ENCODE measurements at places on chromosomes 11 and 22.

GRCh38 chr11:16771350-16772140, 33.1 kb downstream of the C11orf58 start:
- DNase-seq: no peak

- DNase-seq: no peak
These were observed 123.3 kb upstream of the B3GAT1 start for GRCh38 chr11:134535029-134536025.

DNA sequence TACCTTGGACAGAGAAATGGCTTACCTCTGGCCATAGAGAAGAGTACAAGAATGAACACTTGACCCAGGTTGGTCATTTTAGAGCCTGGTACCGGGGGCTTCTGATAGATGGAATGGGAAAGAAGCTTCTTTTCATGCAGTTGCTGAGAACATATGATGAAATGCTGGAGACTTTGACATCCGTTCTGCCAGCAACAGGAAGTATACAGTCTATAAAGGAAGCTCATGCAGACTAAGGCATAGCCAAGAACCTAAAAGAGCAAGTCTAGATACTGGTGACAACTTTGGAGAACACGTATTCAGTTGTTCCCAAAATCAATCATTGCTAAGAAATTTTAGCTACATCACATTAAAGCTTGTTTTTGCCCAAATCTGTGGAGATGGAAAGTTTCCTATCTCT, 894.6 kb downstream of the METTL15 start:
- no peak for DNase-seq

GRCh38 chr11:17230867-17231851, 23.4 kb upstream of the PIK3C2A start:
- no peak for DNase-seq

DNA sequence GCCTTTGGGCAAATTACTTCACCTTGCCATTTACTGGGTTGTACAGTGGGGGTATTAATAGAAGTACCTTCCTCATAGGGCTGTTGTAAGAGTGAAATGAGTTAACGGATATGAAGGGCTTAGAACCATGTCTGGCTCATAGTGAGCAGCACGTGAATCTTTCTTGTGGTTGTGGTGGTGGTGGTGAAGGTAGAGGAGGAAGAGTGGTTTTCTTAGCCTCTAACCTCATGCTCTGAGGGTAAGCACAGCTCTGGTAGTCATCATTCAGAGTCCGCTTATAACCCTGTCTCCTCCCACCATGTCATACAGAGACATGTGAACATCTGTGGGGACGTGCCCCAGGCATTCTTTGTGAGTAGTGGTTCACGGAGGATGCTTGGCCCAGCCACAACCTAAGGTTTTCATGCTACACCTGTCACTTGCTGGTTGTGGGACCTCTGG, 43.6 kb downstream of the TEAD1 start:
- DNase-seq: no peak

DNA sequence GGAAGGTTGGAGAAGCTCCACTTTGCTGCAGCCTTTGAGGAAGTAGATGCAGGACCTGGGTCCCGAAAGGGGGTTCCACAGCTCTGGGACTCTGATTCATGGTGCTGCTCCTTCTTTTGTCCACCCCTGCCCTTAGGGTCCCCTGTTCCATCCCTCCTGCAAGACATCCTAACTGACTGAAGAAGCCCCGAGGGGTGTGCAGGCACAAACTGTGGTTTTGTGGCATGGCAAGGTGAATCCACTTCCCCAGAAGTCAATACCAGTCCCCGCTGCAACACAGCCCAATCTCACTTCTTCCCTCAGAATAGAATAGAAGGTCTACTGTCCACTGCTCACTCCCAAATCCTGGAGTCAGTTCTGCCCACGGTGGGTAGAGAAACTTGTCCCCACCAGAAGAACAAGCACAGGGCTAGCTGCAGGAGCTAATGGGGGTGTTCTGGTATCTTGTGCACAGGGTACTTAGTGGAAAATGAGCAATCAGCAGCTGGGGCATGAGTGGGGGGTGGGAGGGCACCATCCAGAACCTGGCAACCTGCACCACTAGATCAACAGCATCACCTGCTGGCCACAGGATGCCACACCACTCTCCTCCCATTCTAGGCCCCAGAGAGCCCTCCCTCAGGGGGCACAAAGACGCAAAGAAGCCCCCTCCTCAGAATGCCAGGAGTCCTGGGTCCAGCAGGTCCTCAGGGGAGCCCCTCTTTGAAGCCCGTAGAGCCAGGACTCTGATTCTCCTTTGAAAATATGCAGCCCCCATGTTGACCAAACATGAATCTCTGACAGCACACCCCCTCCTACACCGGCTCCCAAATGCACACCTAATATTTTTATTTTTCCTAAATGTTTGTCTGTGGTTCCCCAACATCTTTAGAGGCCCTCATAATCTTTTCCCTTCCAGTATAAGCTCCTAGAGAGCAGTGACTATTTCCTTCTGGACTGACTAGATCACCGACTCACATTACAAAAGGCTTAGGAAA, 14.1 kb downstream of the SPATA19 start:
- DNase-seq: no peak

DNA sequence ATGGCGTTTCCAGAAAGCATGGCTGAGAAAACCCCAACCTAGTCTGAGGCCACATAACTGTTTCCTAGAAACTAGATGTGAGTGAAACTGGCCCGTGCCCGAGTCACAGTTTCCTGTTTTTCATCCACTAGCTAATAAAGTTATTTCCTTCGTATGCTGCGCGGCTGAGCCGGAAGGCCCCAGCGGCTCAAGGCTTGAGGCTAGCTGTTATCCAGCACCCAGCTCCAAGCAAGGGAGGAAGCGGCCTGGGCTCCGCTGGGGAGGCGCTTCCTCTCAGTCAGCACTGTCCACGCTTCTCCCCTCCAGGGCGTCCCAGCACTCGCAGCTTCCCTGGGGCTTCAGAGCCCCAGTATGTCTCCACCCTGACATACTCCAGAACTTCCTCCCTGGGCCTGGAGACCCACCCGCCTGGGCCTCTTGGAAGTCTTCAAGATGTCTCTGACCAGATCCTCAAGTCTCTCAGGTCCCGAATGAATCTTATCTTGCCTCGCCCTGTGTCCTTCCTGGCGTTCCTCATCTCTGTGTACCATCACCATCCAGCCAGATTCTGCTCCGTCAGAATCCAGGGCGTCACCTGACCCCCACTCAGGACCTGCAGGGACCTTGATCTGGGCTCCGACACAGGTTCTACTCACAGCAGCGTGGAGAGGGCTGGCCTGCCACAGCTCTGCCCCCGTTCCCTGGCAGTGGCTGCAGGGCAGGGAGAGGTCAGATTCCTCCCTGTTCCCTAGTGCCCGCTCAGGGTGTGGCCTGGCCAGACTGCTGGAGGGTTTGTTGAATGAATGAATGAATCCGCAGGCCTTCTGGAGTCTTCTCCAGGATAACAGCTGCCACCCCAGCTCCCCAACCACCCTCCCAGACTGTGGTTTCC, 81.9 kb downstream of the LRRC32 start:
- DNase-seq: no peak

DNA sequence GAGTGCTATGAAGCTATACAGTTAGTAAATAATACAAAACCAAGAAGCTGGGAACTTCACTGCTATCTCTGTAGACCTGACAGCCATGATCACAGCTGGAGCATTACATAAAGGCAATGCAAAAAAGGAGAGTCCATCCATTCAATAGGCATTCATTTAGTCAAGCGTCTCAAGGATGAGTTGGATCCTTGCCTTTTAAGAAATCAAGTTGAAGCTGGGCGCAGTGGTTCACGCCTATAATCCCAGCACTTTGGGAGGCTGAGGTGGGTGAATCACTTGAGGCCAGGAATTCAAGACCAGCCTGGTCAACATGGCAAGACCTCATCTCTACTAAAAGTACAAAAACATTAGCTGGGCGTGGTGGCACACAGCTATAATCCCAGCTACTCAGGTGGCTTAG, 48.1 kb upstream of the ALKBH3 start:
- no peak for DNase-seq

GRCh38 chr11:88015170-88015569, 160.1 kb downstream of the RAB38 start:
- DNase-seq: no peak

DNA sequence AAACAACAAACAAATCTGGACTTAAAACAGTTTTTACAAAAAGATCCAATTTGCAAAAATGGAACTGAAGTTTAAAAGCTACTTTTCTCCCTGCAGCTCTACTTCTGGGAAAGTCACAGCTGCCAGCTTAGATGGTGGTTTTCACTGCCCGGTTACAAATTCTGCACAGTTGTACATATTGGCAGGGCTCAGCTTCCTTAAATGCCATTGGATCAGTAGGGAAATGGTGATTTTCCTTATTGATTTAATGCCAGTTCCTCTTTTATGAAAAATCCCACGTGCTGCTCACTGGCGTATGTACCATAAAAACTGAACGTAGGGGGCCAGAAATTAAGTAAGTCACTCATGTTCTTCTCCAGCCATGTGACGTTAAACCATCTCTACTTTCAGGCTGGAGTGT, 22.8 kb downstream of the GRAP2 start:
- DNase-seq: no peak

DNA sequence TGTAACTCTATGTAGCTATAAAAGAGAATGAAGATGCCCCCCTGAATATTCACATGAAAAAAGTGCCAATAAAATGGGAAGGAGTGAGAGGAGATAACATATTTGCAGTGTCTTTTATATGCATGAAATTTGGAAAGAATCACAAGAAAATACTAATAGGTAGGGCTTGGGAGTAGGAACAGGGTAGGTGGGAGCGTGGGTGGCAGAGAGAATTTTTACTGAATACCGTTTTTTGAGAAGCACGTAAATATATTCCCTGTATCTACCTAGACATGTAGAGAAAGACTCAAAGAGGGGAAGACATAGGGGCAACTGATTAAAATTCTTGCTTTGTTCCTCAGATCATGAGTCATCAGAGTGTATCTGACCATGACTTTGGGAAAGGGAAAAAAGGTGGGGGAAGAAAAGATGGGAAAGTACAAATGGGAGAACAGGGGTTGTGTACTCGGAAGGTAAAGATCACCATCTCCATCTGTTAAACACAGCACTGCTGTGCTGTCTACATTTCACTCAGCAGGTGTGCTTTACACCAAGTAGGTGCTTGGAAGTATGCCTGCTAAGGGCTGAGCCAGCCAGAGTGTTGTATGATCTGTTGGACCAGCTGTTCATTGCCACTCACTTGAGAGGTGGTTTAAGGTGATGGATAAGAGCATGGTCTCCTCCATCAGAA, 16.0 kb downstream of the PRR5L start:
- DNase-seq: no peak

DNA sequence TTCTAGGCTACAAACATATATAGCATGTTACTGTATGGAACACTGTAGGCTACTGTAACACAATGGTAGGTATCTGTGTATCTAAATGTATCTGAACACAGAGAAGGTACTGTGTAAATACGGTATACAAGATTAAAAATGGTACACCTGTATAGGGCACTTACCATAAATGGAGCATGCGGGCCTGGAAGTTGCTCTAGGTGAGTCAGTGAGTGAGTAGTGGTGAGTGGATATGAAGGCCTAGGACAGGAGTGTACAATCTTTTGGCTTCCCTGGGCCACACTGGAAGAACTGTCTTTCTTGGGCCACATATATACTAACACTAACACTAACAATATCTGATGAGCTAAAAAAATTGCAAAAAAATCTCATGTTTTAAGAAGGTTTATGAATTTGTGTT, 21.4 kb downstream of the RNF141 start:
- no peak for DNase-seq

- no peak for DNase-seq
These were observed 12.4 kb upstream of the DSCAML1 start for GRCh38 chr11:117809236-117810055.

GRCh38 chr11:60842668-60843600, 1.0 kb downstream of the CCDC86 start:
- DNase-seq: no peak

- DNase-seq: no peak
These were observed 6.6 kb upstream of the RPS6KA4 start for GRCh38 chr11:64352099-64352994.
